Erythroblast (primary cell): ENCODE measurements at places on chromosomes 5 and 9.

DNA sequence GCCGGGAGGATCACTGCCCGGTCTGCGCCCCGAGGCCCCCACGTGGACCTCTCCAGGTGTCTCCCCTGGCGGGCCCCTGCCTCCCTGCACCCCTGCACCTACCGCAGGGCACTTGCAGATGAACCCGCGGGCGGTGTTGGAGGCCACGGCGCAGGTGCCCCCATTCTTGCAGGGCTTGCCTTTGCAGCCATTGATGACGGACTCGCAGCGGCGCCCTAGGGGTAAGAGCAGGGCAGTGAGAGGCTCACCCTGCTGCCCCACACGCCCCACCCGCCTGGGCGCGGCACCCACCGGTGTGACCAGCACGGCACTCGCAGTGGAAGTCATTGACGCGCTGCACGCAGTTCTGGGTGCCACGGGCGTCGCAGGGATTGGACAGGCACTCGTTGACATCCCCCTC, 23.6 kb upstream of the SEC16A start:
- DNase-seq = no peak

- no peak for DNase-seq
Observed at GRCh38 chr5:123517476-123517875, 5.5 kb downstream of the CSNK1G3 start.

GRCh38 chr9:133008824-133009223, 22.0 kb upstream of the GTF3C5 start:
- DNase-seq = no peak

DNA sequence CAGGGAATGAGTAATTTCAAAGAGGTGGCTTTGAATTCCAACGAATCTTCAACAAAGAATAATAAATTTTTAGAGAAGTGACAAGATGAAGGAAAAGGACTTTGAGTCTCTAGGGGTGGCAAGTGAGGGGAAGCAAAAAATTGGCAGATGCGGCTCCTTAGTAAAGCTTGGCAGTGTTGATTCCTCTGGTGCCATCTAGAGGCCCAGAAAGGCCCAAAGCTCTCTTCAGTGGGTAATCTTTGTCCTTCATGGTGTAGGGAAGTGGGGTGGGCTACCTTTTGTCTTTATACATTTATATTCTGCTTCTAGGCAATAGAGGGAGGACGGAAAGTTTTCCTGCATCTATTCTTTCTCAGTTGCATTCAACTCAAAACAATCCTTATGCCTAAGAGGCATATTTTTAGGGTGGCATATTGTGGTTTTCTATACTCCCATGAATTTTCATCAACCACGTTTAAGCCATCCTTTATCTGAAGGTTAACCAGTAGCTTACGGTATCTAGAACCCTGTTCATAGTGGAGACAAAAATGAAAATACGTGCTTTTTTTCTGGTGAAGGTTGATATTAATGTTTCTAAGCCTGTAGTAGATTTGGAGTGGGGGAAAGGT, 17.5 kb upstream of the ROPN1L start:
- DNase-seq = peak; percentile 59

DNA sequence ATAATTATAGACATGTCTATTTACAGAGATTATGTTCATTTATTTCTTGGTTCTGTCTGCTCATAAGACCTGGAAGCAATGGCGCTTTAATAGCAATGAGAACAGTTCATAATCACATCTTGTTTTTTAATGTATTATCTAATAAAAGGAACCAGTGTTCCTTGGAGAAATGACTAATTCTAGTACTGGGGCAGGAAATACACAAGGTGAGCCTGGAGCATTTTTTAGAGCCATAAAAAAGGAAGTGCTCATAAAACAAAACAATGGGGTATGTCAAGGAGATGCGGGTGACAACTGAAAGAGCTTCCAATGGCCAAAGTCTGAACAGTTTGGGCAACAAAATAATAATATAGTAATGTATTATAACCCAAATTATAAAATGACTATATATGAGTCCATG, 531.9 kb upstream of the CHD1 start:
- DNase-seq = no peak

DNA sequence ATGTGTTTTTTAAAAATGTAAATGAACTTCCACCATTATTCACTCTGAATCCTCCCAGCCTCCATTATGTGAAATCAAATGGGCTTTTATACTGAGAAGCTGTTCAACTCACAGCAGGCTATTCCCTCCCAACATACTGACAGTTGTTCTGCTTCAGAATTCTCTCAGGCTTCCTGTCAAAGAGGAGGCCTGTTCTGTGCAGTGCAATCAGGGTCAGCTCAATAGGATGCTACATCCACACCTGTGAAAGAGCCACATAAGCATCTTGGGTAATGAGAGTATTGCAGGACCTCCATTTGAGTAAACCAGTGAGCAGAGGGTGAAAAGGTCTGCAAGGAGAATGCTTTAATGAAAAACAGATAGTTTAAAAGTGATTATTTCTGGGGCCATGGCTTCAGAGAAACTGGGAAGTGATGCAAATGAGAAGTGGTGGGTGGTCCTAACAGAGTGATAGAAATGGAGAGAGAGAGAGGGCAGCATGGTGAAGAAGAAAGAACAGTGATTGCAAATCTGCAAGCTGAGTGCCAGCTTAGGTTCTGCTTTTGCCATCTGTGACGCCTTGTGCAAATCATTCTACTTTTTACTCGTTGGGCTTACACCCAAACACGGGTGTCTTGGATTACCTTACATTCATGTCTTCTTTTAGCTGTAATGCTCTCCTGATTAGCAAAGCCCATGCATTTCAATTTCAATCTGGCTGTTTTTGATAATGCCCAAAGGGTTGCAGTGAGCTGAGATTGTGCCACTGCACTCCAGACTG, 202.5 kb upstream of the NMUR2 start:
- DNase-seq = no peak

- DNase-seq = no peak
Observed at GRCh38 chr9:134989206-134990065, 71.7 kb upstream of the FCN1 start.

DNA sequence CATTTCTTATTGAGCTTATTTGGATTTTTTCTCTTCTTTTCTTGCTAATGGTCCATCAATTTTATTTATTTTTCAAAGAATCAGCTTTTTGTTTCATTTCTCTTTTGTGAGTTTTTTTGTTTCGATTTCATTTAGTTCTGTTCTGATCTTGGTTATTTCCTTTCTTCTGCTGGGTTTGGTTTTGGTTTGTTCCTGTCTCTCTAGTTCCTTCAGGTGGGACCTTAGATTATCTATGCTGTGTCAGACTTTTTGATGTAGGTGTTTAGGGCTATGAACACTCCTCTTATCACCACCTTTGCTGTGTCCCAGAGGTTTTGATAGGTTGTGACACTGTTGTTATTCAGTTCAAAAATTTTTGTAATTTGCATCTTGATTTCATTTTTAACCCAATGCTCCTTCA, 119.8 kb downstream of the GABRG2 start:
- no peak for DNase-seq

- DNase-seq = no peak
Observed at GRCh38 chr9:73038613-73039012, 85.8 kb upstream of the ALDH1A1 start.

DNA sequence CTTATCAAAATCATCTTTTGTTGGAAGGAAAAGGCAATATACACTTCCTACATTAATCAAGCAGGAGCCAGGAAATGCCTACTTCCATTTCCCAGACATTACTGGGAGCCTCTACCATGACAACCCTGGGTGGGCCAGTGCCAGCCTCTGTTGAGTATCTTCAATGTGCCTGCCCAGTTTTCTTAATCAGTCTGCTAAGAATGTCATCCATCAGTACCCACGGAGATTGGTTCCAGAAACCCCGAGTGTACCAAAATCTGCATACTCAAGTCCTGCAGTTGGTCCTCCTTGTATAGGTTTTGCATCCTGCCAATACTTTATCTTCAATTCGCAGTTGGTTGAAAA, 82.4 kb downstream of the MARCHF3 start:
- DNase-seq = no peak

GRCh38 chr5:124309241-124309980, 437.0 kb downstream of the ZNF608 start:
- DNase-seq = no peak

DNA sequence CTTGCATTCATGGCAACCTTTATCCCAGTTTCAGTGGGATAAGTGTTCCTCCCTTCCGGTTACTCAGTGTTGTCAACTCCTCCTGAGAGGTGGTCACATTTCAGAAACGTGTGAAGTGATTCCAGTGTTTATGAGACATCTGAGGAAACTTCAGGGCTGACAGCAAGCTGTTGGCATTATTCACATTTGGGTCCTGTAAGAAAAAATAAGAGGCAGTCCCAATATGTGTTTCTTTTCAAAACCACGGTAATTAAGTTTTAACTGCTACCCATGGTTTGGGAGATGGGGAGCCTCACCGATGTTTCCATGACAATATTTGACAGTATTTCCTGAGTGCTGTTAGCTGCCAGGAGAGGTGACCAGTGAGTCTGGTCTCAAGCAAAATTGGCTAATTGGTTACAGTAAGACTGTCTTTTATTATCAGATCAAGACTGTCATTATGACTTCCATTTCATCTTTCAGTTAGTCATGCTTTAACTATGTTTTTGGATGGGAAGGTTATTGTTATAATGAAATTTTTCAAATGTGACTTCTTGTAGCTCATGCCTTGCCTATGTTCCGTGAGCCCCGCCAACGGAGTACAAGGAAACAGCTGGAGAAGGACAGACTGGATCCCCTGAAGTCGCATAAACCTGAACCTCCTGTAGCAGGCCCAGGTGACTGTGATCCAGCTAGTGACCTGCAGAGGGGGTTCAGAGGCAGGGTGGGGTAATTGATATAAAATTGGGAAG, 115.3 kb downstream of the GDNF start:
- DNase-seq = no peak

DNA sequence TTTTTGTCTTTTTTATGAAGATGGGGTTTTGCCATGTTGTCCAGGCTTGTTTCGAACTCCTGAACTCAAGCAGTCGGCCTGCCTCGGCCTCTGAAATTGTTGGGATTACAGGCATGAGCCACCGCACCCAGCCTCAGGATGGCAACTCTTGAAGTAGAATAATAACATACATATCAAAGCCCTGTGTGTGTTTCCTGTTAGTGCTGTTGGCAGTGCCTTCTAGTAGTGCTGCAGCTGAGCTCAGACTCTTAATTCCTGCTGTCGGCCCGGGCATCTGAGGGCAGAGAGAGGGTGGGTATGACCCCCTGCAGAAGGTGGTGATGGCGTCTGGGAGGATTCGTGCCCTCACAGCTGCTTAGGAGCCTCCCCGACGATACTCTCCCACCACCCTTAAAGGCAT, 227.2 kb downstream of the PDZD2 start:
- DNase-seq = no peak

- DNase-seq = peak; percentile 66
Observed at GRCh38 chr9:77926371-77926878, 105.2 kb downstream of the GNAQ start.

DNA sequence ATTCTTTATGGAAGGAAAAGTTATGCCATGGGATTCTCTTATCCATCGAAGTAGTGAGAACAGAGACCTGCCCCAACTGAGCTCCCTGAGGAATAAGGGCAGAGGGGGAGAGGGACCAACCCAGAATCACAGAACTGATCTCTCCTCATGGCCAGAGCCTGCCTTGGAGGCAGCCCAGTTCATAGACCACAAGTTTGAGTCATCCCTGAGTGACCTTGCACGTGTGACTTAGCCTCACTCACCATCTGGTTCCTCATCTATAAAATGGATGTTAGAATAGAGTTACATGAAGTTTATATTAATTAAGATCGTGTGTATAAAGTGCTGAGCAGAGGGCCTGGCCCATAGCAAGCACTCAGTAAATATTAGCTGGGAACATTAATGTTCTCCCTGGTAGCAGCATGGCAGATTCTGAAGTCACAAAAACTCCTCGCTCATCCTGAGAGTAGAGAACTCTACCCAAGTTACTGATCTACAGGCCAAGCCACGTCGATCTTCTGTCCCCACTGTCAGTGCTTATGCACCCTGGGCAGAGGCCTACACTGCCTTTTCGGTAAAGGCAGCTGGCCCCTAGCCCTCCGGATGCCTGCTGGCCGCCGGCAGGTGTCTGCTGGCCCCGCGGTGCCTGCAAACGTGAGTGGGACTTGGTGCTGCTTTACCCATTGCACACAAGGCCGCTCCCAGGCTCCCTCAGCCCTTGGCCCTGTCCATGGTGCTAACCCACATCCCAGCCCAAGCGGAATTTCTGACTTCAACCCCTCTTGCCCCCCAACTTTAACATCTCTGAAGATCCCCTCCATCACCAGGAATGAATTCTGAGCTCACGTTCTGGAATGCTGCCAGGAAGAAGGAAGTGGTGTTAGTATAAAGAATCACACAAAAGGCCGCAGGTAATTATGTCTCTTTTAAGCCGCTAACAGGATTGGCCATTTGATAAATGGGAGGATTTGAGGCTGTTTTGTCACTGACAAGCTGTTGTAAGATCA, 61.1 kb upstream of the ARAP3 start:
- peak; percentile 17 for DNase-seq

DNA sequence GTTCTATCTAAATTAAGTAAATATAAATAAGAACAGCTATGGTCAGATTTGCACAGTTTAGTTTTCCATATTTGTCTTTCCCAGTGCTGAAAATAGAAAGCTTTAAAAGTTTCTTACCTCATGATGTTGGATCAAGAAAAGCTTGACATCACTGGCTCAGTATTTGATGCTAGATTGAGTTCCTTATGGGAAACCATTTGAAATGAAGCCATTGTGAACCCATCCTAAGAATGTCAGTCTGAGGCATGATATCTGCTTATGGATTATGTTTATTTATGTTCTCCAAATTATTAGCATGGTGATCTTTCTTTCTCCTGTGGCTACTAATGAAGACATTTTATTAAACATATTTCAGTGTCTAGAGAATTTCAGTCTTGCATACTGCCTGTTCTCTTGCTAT, 143.0 kb downstream of the ADAMTSL1 start:
- no peak for DNase-seq

GRCh38 chr5:82861701-82862100, 215.5 kb downstream of the TMEM167A start:
- DNase-seq = no peak

DNA sequence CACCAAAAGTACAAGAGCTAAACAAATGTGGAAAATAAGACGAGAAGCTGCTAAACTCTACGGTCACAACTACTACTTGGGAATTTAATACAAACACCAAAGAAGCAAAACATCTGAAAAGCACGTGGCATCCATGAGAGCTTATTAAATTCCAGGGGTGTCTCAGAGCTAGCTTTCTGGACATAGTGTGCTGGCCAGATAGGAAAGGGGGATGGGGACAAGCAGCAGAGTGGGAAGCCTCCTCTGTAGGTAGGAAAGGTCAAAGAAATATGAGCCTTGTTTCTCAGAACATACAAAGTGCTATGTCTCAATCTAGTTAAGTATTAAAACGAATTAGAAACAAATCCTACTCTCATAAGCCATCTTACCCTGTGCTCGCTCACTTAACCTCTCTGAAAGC, 51.3 kb upstream of the GOLPH3 start:
- no peak for DNase-seq
